SK-MEL-5 (cell line): ENCODE measurements at places on chromosomes 5 and 9.

DNA sequence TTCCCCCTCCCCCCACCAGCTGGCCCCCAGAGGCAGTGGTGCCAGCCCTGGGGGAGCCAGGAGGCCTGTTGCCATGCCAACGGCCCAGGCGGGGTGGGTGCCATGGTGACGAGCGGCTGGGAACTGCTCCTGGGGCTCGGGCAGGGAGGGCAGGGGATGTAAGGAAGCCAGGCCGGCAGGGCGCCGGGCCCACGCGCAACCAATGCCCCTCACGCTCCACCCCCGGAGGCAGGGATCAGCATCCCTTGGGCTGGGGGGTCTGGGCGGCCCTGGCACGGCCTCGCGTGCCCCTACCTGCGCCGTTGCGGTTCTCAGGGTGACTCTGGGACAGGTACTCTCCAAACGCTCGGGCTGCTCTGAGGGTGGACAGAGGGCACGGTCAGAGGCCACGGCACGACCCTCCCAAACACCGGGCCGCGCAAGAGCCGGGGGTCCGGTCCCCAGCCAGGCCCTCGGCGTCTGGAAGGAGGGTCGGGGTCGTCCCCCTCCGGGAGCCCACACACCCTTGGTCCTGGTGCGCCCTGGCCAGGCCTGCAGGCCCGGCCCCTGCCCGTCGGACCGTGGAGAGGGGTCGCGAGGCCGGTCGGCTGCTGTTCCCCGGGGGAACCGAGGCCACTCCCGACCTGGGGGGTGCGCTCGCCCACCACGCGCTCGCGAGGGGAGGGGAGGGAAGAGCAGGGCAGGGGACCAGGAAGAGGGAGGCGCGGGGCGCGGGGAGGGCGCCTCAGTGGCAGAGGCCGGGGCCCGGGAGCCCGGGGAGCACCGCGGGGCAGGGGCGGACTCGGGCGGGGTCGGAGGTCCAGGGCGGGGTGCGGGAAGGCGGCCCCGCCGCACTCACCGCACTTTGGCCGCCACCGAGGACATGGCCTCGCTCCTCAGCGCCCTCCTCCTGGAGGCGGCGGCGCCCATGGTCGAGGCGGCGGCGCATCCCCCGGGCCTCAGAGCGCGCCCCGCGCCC, 661 bp downstream of the NSMF start:
- no peak for DNase-seq

GRCh38 chr5:38650946-38651345, 94.5 kb upstream of the LIFR start:
- no peak for DNase-seq

DNA sequence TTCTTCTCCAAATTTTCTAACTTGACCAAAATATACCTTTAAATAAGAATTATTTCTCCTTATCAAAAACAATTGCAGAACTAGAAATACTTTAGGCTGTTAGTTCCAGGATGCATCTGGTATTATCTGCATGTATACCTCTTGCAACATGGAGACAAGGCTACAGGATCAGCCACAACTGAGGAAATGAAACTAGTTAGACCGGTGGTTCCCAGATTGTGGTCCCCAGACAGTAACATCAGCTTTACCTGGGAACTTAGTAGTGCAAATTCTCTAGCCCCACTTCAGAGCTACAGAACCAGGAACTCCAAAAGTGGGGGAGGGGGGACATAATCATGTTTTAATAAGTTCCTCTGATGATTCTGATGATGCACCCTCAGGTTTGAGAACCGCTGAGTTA, 61.6 kb upstream of the C9orf72 start:
- no peak for DNase-seq

GRCh38 chr5:157817387-157817702, 41.6 kb downstream of the CLINT1 start:
- no peak for DNase-seq

DNA sequence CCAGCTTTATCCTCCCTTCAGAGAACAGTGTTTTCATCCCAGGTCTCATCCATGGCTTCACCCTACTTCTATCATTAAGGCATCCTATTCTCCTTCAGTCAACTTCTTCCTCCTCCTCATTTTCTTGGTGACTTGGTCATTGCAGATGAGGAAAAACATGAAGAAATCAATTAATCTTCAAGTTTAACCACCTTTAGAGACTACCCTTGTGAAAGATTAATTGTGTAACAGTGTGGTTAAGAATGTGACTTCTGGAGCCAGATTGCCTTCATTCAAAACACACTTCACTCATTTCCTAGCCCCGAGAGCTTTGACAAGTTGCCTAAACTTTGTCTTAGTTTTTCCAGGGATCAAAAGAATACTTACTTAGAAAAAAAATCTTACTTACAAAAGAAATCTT, 110.0 kb downstream of the STK32A start:
- DNase-seq, result no peak

GRCh38 chr5:35122819-35123218, 75.1 kb upstream of the AGXT2 start:
- no peak for DNase-seq

DNA sequence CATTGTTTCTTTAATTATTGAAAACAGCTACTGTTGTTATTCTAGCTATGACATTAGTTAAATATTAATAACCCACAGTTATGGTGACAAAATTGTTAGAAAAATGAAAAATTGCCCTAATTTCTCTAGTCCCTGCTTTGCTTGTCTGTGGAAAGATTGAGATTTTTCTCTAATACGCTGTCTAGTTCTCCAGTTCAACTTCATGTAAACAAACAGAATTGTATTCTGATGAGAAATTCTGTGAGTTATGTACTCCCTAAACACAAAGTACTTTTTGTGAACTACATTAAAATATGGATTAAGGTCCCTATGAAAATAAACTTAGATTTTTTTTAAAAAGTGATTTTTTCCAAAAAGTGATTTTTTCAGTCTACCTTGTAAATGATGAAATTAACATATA, 8.7 kb downstream of the SLF1 start:
- DNase-seq, result no peak

DNA sequence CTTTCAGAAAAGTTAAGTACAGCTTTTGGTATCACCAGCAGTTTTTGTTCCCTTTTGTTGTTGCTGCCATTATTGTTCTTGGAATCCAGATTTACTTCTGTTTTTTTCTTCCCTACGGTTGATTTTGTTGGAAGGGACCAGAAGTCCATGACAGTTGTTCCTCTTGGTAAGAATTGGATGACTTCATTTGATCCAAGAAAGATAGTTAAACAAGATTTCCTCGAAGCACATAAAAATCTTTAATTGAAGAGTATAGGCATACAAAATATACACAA, 65.4 kb downstream of the CDC42SE2 start:
- no peak for DNase-seq

GRCh38 chr9:90070469-90070868, 465.7 kb downstream of the GADD45G start:
- no peak for DNase-seq

DNA sequence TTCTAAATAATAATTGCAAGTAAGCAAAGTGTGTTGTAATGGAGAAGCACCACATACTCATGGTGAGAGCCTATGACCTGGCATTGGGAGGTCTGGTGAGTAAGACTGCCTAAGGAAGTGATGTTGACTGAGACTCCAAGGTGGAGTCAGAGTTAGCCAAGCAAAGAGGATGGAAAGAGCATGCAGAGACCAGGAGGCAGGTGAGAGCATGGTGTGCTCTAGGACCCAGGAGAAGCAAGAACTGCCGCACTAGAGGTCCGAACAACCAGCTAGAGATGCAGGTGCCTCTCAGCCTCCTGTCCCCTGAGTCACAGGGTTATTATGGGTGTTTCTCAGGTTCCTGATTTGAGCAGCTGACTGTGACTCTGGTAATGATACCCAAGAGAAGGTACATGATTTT, 27.3 kb downstream of the ANP32B start:
- peak; percentile 10 for DNase-seq

- peak; percentile 64 for DNase-seq
Measured at GRCh38 chr9:77488439-77489126, 159.5 kb downstream of the GNA14 start.

- DNase-seq, result no peak
Measured at GRCh38 chr5:114146398-114146797, 215.5 kb upstream of the KCNN2 start.

DNA sequence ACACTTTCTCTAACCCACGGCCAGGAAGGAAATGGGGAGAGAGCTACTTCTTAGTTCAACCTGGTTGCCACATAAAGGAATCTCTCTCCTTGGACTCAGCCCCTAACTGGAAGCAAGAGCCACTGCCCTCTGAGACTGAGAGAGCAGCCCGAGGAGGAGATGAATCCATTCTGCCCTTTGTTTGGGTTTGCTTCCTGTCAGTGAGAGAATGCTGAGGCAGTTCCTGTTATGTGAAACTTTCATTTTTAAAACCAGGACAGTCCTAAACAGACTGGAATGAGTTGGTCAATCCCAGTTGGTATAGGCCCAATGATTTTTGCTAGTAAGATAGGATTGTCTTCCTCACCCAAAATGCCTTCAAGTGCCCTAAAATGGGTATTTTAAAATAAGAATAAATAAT, 205.1 kb downstream of the NTRK2 start:
- peak; percentile 11 for DNase-seq

DNA sequence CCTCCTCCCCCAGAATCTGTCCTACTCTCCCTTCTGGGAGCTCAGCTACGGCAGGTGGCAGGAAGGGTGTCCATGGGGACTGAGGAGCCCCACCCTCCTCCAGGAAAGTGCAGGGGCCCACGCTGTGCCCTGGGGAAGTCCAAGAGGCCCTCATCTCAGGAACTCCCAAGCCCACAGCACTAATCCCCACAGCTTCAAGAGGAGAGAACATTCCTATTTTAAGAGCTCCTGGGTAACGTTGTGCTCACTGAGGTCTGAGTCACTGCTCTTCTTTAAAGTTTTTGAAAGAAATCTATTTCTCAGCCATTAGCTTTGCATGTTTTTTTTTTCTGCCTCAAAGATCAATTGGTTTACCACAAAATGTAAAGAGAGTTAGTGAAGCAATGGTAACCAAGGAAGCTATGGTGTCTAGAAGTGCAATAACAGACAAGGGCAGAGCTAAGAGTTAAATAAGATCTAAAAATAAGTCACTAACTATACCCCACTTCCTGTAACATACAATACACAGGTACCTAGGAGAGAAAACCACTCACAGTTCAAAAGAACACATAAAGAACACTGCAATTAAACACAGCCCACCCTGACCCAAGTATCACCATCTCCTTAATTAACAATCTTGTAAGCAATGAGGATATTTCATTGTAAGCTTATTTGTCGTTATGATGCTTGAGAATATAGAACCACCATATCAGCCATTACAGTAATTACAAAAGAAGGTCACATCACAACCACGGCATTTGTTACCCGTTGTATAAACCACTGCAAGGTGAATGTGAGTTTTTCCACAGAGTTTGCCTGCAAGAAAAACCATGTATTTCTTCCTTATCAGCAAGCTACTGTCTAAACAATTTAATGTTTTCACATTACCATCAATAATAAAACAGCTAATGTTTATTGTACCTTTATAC, 382.3 kb upstream of the SLC30A5 start:
- DNase-seq, result no peak

DNA sequence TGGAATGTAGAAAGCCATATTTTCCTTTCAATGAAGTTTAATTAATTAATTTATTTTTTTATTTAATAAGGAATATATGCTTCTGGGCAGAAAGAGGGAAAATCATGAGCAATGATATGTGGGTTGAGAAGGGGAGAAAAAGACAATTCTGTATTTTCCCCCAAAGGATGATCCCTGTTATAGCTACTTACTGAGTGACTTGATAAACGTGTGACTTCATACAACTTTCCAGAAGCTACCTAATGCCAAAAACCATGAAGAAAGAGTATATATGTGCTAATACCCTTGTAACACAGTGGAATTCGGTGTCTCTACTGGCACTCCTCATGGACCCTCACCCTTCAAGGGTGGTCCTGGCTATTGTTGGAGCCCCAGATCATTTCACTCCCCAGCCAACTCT, 335.0 kb upstream of the KLF4 start:
- no peak for DNase-seq

- DNase-seq, result peak; percentile 56
Measured at GRCh38 chr9:136439481-136440408, at the start of gene INPP5E. Gene INPP5E, minus strand, starts transcription at chr9:136439845. Its CDS starts 426 bp downstream, at chr9:136439419.

DNA sequence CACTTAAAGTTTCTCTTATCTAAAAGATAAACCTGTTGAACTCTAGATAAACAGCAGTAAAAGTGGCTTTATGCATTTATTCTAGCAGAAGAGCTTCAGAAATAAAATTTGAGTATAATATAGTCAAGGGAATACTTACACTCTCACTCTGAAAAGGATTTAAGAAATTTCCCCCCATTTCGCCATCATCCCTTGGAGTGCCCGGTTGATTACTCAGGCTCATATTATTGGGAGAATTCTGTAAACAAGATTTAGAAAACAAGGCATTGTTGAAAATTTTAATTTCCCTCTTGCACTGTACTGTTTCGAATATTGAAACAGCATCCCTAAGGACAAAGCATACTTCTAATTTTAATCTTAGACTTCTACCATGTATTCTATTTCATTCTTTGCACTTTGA, 34.5 kb upstream of the ACOT12 start:
- DNase-seq, result no peak

- DNase-seq, result no peak
Measured at GRCh38 chr9:136714096-136714892, 1.9 kb downstream of the DIPK1B start.

- DNase-seq, result no peak
Measured at GRCh38 chr5:123809594-123810221, 297.7 kb downstream of the CSNK1G3 start.

GRCh38 chr9:1294641-1295258, 244.6 kb downstream of the DMRT2 start:
- no peak for DNase-seq

DNA sequence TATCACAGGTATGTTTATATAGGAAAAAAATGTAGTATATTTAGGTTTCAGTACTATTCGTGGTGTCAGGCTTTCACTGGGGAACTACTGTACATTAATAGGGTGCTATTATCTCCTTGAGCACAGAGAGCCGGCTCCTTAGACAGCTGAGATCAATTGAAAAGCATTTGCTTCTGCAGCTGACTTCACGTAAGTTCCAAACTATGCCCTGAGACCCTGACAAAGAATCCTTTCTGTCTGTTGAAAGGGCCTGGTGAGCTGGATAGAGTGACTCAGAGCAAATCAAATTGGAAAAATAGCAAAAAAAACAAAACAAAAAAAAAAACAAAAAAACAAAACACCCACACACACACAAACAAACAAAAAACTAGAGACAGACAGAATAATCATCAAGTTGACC, 652.0 kb downstream of the MTRR start:
- DNase-seq, result peak; percentile 76

DNA sequence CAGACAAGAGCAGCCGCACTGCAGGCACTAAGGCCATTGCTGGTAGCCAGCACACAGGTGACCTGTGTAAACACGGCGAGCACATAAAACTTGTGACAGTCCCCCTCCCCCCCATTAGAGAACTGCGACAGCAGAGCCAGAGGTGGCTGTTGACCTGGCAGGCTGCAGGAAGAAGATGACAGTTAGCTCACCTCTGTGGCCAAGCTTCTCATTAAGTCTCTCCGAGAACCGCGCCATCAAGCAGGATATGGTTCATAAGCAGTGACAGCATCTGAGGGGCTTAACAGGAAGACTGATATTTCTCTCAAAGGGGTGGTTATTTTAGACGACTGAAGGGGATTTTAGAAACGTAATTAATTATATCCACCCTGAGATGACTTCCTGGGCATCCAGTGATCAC, 5.2 kb downstream of the SURF4 start:
- no peak for DNase-seq

- DNase-seq, result no peak
Measured at GRCh38 chr5:3392306-3392939, 203.2 kb upstream of the IRX1 start.

GRCh38 chr9:119934497-119934896, 565.3 kb upstream of the BRINP1 start:
- no peak for DNase-seq
